ENCODE measurements at places on chromosomes 16 and 17. TPM values are rescaled to one million over a fixed set of nuclear protein-coding genes. Genes with fewer than 3 reads are reported as not detected.

Gene SLC16A13
- total RNA-seq: 0.54 TPM

Gene HSPB9
- total RNA-seq: not detected

Gene SLFN12L
- total RNA-seq: not detected

Gene GGT6
- not detected for total RNA-seq

Gene CD300LG
- 0.09 TPM for total RNA-seq

Gene PPM1E
- total RNA-seq: not detected

Gene KRTAP2-1
- not detected for total RNA-seq

Gene TMEM186
- 6.0 TPM for total RNA-seq
